ENCODE measurements at places on chromosomes 13 and 19.

DNA sequence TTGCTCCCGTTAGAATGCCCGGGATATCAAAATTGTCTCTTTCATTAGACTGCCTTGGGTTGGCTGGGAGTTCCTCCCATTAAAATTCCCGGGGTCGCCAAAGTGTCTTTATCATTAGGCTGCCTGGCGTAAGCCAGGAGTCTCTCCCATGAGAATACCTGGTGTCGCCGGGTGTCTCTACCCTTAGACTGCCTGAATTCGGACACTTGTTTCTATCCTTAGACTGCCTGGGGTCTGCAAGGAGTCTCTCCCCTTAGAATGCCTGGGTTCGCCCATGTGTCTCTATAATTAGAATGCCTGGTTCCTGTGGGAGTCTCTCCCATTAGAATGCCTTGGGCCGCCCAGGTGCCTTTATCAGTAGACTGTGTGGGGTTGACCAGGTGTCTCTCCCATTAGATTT, 1538.2 kb downstream of the UQCRFS1 start:
- no peak for DNase-seq

DNA sequence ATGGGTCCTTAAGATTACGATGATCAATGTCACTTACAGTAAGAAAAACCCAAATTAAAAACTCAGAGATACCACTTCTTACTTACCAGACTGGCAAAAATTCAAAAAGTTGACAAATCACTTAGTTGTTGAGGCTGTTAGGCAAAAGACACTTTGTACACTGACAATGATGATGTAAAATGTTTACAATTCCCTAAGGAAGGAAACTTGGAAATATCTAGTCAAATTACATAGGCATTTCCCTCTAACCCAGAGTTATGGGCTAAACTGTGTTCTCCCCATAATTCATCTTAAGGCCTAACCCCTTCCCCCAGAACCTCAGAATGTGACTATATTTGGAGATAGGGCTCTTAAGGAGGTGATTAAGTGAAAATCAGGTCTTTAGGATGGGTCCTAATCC, 12.0 kb downstream of the TGDS start:
- DNase-seq, result no peak

- DNase-seq, result no peak
Observed at GRCh38 chr19:27734496-27735220, 1478.3 kb downstream of the UQCRFS1 start.

GRCh38 chr13:48096670-48097069, 1.8 kb upstream of the MED4 start:
- DNase-seq, result no peak

DNA sequence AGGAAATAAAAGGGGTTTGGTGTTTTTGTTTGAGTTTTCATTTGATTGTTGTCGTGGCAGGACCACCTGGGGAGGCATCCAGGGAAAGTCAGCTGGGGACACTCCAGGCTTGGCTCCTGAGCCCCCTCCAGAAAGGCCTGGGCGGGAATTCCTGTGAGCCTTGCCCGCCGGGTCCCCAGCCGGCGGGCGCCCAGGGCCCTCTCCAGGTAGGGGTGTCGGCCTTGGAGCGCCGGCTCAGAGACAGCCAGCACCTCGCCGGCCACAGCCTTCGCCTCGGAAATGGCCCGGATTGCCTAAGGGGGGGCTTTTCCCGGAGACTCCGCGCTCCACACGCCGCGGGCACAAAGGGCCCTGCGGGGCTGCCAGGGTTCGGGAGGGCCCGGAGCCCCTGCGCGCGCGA, 125.0 kb downstream of the TNFRSF19 start:
- DNase-seq, result no peak

DNA sequence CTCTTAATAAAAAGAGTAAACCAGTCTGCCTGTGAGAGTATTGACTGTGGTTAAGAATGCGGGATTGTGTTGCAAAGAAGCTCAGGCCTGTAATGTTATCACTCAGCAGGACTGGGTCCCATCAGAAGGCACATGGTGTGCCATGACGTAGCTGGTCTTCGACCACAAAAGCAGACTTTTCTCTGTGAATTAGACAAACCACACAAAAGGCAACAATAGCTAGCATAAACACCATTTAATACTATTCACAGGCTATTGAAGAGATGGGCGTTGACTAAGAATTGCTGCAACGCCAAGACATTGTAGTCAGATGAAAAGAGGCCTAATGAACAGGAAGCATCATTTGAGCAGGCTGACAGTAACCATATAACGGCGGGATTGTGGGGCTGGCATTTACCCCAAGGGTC, 235.6 kb upstream of the SOX21 start:
- no peak for DNase-seq

DNA sequence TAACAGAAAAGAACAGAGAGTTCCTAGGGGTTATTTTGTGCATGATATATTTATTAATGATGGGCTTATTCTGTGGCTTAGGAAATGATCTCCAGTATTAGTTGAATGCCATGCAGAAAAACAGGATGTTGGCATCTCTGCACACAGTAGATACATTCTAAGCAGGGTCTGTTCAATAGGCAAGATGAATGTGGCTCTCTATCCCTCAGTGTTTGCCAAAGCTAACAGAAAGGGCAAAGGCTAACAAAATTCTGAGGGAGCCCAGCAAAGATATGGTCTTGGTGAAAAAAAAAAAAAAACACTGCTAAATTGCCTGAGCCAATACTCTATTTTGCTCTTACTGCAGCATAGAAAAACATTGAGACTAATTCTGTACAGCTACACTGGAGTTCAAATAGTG, 1095.8 kb downstream of the UQCRFS1 start:
- DNase-seq, result no peak

DNA sequence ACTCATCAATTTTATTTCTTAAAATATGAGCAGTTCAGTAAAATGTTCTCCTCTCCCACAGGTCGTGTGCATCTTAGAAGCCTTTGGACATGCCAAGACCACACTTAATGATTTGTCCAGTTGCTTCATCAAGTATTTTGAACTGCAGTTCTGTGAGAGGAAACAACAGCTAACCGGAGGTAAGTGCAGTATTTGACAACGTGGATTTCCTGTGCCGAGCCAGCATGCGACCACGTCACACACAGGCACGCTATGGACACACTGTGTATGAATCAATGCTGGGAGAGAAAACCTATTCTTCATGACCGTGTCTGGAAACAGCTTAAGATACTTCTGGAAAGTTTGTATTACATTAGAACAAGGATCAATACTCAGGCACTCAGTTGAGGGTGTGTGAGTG, 268.5 kb downstream of the MYO16 start:
- no peak for DNase-seq

GRCh38 chr13:21124852-21125251, 51.5 kb downstream of the SKA3 start:
- peak; percentile 73 for DNase-seq

- peak; percentile 58 for DNase-seq
Observed at GRCh38 chr13:97231829-97232196, 9.7 kb downstream of the MBNL2 start.

GRCh38 chr13:44012910-44013757, 133.4 kb downstream of the LACC1 start:
- DNase-seq, result no peak

DNA sequence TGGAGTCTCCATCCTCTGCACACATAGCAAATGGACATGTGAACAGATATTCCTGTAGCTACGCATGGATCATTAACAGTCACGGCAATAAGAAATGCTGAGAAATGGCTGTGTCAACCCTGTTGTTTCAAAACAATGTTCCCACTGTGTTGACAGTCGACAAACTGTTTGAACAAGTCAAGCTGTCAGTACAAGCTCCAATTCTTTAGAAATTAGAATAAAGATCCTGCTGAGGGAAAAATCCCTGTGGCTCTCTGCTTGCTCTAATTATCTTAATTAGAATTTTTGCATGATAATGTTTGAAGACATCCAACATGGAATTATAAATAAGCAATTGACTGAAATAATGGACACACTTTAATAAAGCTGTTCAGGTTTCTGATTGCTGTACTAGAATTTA, 37.9 kb upstream of the CPB2 start:
- no peak for DNase-seq

- peak; percentile 59 for DNase-seq
Observed at GRCh38 chr19:40348961-40349507, 539 bp downstream of the PLD3 start.

- peak; percentile 37 for DNase-seq
Observed at GRCh38 chr13:32969516-32969941, 46.7 kb upstream of the KL start.

- no peak for DNase-seq
Observed at GRCh38 chr19:6590827-6591319, at the start of gene CD70. TSS of gene CD70 (minus strand) at chr19:6591150. CDS start at chr19:6591002, 148 bp downstream.

GRCh38 chr13:47148543-47148942, 251.7 kb upstream of the HTR2A start:
- no peak for DNase-seq

GRCh38 chr13:112342841-112343361, 33.3 kb upstream of the SPACA7 start:
- DNase-seq, result no peak

- DNase-seq, result peak; percentile 93
Observed at GRCh38 chr19:11377237-11377636, 2.8 kb downstream of the SWSAP1 start.

GRCh38 chr13:50387051-50387581, 371.9 kb downstream of the KCNRG start:
- DNase-seq, result no peak

DNA sequence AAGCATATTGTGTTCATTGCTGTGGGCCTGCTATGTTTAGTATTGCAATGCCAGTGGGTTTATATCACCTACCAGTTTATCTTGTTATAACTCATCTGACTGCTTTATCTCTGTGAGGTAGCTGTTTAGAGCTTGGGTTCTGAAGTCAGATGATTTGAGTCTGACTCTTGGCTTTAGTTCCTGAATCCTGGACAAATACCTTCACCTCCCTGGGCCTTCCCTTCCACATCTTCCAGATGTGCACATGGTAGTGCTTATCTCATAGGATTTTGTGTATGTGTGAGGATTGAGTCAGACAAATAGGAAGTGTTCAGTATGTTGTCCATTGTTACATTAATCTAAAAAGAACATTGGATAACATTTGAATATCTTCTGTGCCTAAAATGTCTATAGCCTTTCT, 63.5 kb upstream of the ANKRD10 start:
- no peak for DNase-seq

GRCh38 chr13:67623630-67624029, 393.5 kb upstream of the PCDH9 start:
- DNase-seq, result no peak

DNA sequence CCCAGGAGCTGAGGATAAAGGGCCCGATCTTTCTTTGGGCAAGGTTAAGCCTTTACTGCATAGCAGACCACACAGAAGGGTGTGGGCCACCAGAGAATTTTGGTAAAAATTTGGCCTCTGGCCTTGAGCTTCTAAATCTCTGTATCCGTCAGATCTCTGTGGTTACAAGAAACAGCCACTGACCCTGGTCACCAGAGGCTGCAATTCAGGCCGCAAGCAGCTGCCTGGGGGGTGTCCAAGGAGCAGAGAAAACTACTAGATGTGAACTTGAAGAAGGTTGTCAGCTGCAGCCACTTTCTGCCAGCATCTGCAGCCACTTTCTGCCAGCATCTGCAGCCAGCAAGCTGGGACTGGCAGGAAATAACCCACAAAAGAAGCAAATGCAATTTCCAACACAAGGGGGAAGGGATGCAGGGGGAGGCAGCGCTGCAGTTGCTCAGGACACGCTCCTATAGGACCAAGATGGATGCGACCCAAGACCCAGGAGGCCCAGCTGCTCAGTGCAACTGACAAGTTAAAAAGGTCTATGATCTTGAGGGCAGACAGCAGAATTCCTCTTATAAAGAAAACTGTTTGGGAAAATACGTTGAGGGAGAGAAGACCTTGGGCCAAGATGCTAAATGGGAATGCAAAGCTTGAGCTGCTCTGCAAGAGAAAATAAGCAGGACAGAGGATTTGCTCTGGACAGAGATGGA, 8.4 kb upstream of the CEACAM19 start:
- DNase-seq, result no peak

- DNase-seq, result no peak
Observed at GRCh38 chr13:35531526-35531925, 55.0 kb upstream of the MAB21L1 start.

GRCh38 chr13:108087810-108088209, 127.5 kb downstream of the LIG4 start:
- DNase-seq, result no peak

- no peak for DNase-seq
Observed at GRCh38 chr13:99974939-99975561, 3.5 kb upstream of the ZIC5 start.

GRCh38 chr13:48131533-48131932, 36.6 kb upstream of the MED4 start:
- DNase-seq, result no peak

DNA sequence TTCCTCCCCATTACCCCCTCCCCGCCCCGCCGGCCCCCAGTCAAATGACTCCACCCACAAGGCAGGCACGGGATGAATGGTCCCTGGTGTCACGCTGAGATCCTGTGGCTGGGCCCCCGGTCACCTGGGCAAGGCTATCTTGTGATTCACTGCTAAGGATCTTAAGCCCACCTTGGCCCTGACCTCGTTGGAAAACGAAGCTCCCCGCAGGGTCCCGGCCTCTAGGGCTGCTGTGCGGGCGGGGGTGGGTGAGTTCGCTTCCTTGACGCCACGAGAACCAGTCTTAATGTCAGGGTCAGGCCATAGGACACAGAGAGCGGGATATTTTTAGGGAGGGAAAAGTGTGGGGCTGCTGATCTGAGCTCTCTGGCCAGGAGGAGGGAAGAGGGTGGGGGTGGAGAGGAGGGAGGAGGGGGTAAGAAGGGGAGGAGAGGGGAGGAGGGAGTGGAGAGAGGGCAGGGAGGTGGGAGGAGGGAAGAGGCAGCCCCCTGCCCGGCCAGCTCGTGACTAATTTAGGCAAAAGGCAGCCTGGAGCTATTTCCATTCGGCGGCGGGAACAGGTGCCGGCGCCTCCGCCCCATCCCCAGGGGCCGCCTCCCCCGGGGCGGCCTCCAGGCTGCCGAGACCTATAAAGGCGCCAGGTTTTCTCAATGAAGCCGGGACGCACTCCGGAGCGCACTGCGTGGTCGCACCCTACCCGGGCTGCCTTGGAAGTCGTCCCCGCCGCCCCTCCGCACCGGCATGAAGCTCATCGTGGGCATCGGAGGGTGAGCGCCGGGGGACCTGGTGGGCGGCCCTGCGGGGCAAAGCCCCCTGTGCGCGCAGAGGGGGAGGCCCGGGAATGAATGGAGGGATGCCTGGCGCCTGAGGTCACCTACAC, at the start of gene NMRK2:
TSS of gene NMRK2 (plus strand) at position 139 of the 880 bp plus-strand sequence. CDS start at position 742, 603 bp downstream.
- no peak for DNase-seq

- DNase-seq, result no peak
Observed at GRCh38 chr13:79626924-79627323, 146.0 kb downstream of the NDFIP2 start.

DNA sequence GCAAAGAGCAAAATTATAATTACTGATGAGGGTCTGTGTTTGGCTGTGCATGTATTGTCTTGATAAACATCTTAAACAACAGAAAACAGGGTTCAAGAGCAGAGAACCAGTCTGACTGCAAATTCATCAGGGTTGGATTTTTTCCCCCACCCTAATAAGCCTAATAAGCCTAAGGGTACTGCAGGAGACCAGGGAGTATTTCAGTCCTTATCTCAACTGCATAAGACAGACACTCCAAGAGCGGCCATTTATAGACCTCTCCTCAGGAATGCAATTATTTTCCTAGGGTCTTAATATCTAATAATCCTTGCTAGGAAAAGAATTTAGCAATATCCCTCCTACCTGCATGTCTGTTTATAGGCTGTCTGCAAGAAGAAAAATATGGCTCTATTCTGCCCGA, 2011.5 kb upstream of the PCDH20 start:
- no peak for DNase-seq

- no peak for DNase-seq
Observed at GRCh38 chr13:31807090-31807541, 67.8 kb downstream of the RXFP2 start.

- DNase-seq, result no peak
Observed at GRCh38 chr19:40923934-40924391, 41.9 kb upstream of the CYP2A7 start.

- peak; percentile 50 for DNase-seq
Observed at GRCh38 chr13:48808683-48809082, 155.0 kb downstream of the CYSLTR2 start.
